ENCODE measurements at places on chromosomes 12 and 14. TPM values are rescaled to one million over a fixed set of nuclear protein-coding genes. Genes with fewer than 3 reads are reported as not detected.

The ASCL1 gene
- total RNA-seq: 0.25 TPM

- DNase-seq: peak; percentile 39
Observed at GRCh38 chr12:68334132-68334531, 2.0 kb upstream of the MDM1 start.

- no peak for DNase-seq
Observed at GRCh38 chr12:132619071-132619385, 452 bp downstream of the P2RX2 start.

DNA sequence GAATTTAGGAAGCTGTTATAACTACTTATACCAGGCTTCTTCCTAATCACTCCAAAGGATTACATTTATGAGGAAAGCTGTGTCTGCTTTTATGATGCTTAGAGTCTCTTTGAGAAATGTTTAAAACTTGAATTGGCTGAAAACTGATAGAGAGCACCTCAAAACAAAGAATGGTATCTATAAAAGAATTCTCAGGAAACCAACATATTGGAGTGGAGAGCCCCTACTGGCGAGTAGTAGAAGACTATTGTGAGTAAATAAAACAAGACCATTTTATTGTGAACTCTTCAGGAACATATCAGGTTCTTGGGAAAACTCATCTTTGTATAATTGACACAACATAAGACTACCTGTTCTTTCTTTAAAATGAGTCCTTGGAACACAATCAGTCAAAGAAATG is 578.6 kb downstream of the RERGL start:
- DNase-seq: no peak

DNA sequence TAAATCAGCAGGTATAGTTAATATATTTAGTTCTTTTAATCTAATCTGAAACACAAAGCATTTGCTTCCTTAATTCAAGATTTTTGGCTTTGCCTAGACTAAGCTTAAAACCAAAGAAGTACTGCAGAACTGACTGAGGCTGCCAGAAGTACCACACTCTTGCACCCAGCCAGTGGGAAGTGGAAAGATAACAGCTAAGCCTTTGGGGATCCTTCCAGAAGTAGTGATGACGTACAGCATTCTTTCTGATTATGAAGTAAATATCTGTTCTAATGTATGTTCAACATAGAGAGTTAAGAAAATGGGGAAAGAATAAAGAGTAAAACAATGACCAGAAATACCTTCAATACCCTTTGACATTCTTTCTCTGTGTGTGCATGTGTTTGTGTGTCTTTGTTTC is 19.3 kb downstream of the NTF3 start:
- DNase-seq: no peak
